ENCODE measurements at places on chromosomes 1 and 21.

DNA sequence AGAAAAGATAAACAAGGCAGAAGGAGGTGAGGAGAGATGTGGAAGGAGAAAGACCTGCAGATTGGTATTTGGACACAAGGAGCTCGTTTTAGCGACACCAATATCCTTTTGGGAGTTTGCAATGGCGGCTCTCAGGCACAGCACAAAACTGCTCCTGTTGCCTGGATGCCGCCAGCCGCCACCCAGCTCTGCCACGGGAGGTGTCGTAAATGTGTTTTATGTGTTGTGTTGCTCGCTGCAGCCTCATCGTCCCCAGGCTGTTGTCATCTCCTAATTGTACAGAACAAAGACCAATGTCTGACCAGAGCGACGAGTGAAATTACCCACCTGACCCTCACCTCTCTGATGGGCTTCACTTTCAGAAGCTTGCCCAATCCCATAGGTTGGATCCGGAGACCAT is 96.6 kb upstream of the ZNF281 start:
- no peak for DNase-seq

GRCh38 chr1:8136766-8137165 is 110.7 kb upstream of the ERRFI1 start:
- DNase-seq = no peak

GRCh38 chr1:240178366-240178765 is 86.7 kb downstream of the FMN2 start:
- no peak for DNase-seq

- DNase-seq = peak; percentile 53
Observed at GRCh38 chr1:209104646-209105045, 478.9 kb upstream of the CAMK1G start.

- DNase-seq = no peak
Observed at GRCh38 chr1:2322065-2322571, 69.2 kb downstream of the MORN1 start.

DNA sequence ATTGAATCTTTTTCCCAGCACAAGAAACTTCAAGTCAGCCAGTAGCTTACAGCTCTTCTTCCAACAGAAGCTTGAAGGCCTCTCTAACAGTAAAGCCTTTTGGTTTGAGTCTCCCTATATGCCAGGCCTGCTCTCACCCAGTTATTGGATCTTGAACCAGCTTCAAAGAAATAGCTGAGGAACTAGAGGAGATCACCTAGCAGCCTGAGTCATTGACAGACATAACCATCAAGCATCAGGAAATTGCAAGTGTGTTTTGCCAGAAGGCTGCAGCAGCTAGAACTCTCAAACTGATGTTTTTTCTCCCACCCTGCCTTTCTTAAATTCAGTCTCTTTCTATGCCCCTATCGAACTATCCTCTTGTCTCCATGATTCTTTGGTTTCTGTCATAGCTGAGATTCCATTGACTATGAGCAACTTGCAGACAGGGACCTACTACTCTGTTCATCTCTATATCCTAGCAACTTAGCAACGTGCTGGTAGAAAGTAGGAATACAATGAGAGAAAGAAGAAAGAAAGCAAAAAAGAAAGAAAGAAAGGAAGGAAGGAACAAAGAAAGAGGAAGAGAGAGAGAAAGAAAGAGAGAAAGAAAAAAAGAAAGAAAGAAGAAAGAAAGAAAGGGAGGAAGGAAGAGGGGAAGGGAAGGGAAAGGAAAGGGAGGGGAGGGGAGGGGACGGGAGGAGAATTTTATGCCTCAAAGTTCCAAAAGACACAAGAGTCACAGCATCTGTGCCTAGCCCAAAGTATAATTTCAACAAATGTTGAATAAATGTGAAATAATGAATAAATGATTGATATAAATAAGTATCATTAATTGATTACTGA is 60.0 kb upstream of the FGGY start:
- DNase-seq = no peak

- no peak for DNase-seq
Observed at GRCh38 chr1:112496290-112496689, 12.5 kb upstream of the WNT2B start.

DNA sequence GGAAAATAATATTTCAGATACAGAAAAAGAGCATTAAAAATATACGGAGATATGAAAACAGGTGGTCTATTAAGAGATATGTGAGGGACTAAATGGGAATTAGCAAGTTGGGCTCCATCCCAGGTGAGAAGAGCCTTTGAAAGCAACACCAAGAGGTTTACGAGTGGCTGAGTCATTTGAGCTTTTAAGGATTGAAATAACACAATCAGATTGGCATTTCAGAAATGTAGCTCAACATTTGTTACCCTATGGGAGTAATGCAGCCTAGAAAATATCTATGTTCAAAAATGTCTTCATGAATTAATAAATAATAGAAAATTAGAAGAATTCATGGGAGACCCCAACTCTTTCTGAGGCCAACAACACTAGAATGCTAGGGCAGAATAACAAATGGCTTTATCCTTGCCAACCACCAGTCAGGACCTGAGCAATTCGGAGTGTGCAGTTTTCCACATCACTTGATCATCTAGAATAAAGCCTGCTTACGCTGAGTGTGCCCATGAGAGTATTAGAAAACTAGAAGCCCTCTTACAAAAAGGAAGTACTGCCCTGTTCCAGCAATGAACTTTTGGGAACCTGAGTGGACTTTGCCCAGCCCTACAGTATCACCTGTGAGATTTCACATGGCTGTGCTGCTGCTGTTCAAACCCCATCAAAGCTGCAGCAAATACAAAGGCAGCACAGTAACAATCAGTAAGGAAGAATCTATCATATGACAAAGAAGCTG is 538.0 kb upstream of the CAMK1G start:
- no peak for DNase-seq

GRCh38 chr1:9824702-9825089 is 931 bp upstream of the CLSTN1 start:
- no peak for DNase-seq

- DNase-seq = peak; percentile 63
Observed at GRCh38 chr1:67646145-67647035, 38.6 kb upstream of the GADD45A start.

- DNase-seq = no peak
Observed at GRCh38 chr1:203673550-203674411, 47.1 kb downstream of the ATP2B4 start.

GRCh38 chr1:107776900-107777663 is 187.9 kb downstream of the VAV3 start:
- DNase-seq = no peak

DNA sequence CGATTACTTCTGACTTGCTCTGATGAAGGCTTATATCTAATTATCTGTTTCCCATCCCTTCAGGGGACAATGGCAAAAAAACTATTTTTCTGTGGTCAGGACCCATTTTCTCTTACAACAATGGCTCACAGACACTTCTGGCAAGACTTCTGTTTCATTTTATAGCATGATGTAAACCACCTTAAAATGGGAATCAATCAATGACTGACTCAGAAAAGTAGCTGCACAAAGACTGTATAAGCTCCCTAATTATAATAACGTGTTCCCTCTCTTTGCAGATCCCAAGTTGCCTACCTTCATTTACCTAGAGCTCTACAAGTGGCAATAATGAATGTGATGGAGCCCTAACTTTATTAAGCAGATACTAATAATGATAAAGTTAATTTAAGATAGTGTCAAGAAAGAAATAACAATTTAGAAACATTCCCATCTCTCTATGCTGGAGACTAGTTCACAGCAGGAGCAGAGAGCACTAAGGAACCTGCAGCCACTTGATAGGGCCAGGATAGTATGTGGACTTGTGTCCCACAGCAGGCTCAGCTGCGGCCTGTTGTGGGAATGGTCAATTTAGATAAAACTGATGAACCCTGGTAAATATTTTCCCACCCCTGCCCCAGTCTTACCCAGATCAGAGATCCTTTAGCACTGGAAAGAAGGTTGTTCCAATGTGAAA is 538 bp downstream of the GBP2 start:
- DNase-seq = no peak

- no peak for DNase-seq
Observed at GRCh38 chr1:214003233-214003632, 15.5 kb downstream of the PROX1 start.

DNA sequence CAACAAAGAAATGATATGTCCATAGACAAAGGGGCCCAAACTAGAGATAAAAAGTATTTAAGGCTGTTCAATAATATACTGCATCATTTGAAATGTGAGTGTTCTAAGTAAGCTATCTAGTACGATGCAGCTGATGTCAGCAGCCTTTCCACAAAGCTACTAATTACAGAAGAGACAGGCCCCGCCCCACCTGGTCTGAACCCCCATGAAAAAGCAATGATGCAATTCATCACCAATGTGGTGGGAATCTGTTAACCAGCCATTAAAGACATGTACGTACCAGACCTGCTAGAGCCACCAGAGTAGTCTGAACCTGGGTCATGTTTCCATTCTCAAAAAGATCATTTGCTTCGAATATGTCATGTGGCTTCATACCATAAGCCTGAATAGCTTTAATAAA is 25.1 kb downstream of the CNN3 start:
- no peak for DNase-seq

GRCh38 chr1:220894025-220894923 is 15.0 kb downstream of the HLX start:
- no peak for DNase-seq

DNA sequence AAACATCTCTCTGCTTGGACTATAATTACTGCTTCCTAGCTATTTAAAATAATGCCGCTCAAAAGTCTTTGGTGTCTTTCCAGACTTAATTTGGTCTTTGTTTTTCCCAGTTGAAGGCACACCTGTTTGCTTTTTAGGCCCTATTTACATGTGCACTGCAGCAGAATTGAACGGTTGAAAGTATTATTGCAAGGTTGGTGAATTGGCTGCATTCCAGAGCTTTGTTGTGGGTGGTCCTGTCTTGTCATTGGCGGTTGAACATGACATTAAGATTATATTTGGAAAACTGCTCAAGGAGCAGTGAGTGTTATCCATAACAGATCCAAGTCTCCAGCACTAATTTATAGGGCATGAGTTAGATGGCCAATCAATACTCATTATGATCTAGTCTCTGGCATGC is 656.3 kb downstream of the PTPRC start:
- DNase-seq = no peak

- DNase-seq = no peak
Observed at GRCh38 chr1:183065168-183065706, 42.0 kb downstream of the LAMC1 start.

DNA sequence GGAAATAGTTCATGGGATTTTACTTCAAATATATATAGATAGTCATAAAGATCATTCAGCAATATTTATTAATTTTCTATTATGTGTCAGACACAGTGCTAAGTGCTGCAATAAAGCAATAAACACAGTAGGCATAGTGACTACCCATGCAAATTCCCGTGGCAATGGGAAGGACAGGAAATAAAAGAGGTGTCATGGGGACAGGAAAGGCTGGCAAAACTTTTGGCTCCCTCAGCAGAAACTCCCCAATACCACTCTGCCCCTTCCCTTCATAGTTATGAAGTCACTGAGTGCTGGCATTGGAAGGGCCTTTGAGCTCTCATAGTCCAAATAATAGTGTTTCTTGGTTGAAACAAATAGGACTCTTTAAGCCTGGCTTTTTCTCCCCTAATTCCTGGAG is 104.4 kb upstream of the DPT start:
- DNase-seq = no peak

- DNase-seq = no peak
Observed at GRCh38 chr1:176903474-176903873, 261.0 kb downstream of the ASTN1 start.

DNA sequence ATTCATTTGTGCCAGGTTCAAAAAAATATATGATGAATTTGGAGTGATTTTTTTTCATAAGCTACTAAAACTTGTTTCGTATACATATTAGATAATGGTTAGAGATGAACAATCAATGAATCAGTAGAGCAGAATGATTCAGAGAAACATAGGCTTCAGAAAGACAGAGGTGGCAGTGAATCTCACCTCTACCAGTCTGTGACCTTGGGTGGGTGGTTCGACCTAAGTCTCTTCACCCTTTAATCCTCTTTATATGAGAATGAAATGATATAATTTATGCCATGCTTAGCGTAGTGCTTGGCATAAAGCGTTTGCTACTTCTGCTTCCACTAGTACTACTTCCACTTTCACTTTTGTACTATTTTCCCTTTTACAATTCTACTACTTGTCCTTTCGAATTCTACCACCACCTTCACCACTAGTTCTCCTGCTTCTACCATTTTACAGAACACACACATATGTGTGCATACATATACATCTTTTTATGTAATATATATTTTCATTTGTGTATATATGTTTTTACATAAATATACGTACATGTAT is 45.1 kb downstream of the FYB2 start:
- no peak for DNase-seq

GRCh38 chr1:28507247-28507645 is 1.4 kb downstream of the RCC1 start:
- no peak for DNase-seq

DNA sequence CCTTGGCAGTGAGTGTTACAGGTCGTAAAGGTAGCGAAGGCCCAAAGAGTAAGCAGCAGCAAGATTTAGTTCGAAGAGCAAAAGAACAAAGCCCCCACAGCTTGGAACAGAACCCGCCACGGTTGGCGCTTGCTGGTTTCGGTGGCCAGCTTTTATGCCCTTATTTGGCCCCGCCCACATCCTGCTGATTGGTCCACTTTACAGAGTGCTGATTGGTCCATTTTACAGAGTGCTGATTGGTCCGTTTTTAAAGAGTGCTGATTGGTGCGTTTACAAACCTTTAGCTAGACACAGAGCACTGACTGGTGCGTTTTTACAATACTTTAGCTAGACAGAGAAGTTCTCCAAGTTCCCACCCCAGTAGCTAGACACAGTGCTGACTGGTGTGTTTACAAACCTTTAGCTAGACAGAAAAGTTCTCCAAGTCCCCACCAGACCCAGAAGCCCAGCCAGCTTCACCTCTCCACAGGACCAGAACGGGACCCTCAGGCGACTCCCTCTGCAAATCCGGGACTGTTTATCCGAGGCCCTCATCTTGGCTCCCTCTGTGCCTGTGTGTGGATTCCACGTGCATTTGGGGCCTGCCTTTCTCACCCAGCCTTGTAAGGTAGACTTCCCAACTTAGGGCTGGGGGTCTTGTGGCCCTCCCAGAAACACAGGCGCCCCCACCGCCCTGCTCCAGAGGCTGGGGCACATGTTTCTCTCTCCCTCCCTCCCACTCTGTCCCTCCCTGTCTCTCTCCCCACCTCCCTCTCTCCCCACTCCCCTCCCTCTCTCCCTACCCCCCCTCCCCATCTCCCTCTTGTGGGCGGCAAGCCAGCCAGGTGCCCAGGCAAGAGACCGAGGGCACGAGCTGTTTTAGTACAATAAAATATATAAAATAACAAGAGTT is 12.6 kb downstream of the FTCD start:
- no peak for DNase-seq

DNA sequence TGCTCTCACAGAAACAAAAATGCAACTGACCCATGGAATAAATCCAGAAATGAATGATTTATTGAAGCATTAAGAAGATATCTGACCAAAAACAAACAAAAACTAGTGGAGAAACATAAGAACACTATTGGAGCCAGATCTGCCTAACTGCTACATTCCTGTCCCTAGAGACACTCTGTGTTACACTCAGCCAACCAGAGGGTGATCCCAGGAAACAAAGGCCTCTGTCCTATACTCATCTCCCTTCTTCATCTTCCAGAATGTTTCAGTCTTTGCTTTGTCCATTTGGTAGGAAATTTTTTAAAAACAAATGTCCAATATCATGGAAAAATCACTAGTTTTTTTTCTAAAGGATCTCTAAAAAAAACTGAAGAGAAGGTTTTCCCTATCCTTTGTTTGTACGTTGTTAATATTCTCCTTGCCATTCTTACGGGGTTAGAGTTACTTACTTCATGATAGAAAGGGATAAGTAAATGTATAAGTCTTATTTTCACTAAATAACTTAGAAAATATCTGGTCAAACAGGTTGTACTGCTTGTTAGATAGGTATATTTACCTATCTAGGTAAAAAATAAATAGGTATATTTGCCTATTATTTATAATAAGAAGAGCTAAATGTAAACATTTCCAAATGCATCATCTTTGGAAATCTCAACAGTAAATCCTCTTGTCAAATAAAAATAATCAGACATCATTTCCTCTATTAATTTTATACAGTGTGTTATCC is 59.1 kb downstream of the NME7 start:
- DNase-seq = no peak

All from SHP77 treated with DMSO at 0.1 percent for 48 hours (cell line).